ENCODE measurements at places on chromosomes 16 and 17.

DNA sequence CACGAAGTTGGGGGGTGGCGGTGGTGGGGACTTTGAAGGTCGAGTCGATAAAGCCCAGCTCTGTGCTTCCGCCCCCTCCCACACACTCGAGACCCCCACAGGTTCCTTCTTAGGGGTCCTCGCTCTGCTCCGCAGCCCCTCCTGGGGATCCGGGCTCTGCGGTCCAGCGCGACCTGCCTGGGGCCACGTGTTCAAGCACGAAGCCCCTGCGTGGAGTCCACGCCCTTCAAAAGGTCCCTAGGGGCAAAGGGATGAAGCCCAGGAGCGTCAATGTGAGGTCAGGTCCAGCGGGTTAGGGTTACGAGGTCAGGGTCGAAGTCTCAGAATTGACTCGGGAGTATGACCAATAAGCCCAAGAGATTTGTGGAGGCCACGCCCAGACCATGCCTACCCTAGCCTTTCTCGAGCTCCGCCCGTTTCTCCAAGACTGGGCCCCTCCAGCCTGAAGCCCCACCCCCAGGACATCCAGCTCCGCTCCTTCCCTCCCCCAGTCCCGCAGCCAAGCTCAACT is 786 bp upstream of the CACNA1G start:
- DNase-seq: no peak

DNA sequence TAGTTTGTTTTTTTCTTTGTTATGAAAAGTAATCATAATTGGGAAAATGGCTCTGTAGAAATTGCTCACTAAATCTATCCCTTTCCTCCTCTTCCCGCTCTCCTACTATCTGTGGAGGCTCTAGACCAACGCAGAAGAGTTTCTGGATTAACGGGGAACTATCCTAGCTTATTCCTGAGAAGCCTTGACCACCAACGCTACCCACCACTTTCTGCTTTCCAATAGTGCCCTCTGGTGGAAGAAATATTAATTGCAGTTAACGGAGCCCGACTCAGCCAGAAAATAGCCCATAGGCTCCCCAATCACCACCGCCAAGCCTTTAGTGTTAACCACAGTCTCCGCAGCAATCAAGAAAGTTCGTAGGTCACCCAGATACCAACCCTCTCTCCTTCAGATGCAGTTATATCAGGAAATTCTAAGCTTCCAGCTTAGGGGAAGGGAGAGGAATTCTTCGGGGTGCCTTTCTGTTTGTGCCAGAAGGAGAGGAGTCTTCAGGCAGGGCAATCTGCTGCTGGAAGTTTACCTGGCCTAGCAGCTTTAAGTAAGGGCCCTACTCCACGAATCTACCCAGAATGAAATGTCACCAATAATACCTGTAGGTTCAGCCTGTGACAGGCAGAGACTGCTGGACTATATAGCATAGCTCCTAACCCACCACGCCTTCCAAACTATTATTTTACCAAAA is 23.0 kb upstream of the NSRP1 start:
- DNase-seq: no peak

DNA sequence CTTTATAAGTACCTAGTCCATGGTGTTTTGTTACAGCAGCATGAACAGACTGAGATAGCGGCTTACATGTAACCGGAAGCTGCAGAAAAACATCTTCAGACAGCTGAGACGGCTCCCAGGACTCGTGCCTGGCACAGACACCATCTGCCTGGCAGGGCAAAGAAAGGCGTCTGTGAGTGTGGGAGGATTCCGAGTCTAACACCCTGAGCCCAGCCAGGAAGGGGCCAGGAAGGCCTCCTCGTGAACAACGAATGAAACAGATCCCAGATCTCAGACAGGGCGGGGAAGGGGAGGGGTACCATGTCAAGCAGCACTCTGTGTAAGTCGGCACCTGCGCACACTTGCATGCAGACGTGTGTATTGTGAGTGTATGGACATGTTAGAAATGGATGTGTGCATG is 4.4 kb upstream of the CSNK1D start:
- DNase-seq: no peak

DNA sequence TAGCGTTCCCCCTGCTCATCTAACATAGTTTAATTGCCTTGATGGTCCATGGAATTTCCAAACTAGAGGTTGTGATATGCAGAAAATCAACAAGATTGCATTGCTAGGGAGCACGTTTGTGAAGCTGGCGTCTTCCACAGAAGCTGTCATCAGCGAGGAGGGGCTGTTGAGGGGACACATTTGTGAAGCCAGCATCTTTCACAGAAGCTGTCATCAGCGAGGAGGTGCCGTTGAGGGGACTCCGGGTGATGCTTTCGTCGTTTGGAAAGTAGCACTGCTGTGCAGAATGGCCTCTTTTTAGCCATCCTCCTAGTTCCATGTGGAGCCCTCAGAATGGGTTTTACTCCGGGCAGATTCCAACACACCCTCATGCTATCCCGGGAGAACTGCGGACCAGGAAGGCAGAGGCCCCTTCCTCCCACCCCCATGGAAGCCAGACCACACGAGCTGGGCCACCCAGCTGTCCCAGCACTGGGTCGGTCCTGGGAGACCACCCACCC is 119.6 kb upstream of the CHMP6 start:
- no peak for DNase-seq

- DNase-seq: no peak
These were observed 664 bp downstream of the NQO1 start for GRCh38 chr16:69725480-69726312.

DNA sequence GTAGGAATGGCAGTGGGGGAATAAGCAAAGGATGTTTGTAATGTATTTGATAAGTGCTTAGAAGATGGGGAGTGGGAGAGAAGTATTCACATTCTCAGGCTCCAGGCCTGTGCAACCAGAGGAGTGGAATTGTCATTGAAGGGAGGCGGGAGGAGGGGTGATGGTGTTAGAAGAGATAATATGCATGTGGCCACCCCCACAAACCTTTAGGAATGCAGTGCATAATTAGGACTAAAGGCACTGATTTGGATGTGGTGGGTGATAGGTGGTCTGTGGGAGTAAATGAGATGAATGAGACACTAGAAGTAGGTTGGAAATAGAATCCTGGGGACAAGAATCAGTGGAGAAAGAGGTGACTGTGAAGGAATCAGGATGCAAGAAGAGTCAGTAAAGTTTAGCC is 27.1 kb downstream of the UTP18 start:
- DNase-seq: no peak

DNA sequence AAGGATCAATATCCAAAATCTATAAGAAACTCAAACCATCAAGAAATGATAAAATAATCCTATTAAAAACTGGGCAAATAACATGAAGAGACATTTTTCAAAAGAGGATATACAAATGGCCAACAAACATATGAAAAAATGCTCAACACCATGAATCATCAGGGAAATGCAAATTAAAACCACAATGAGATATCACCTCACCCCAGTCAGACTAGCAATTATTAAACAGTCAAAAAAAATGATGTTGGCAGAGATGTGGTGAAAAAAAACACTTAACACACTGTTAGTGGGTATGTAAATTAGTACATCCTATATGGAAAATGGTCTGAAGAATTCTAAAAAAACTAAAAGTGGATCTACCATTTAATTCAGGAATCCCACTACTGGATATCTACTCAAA is 379.0 kb upstream of the SOX9 start:
- DNase-seq: no peak

GRCh38 chr17:6786618-6787017 is 10.6 kb downstream of the FBXO39 start:
- DNase-seq: no peak
